ENCODE measurements at places on chromosomes 1 and 21.

- H3K27me3 ChIP-seq = no peaks in the 10 kb centered on the region
- H3K4me3 ChIP-seq = no peak overlapping the region
- H3K27ac ChIP-seq = no peak overlapping the region
- no peaks in the 10 kb centered on the region for H3K4me1 ChIP-seq
- peaks cover 26% of the 10 kb centered on the region for H3K36me3 ChIP-seq
These were observed 292.7 kb downstream of the PRDM2 start for GRCh38 chr1:13992489-13993285.

- DNase-seq = no peak
- H3K27me3 ChIP-seq = no peaks in the 10 kb centered on the region
- no peak overlapping the region for H3K27ac ChIP-seq
- H3K4me3 ChIP-seq = peak overlapping the region; percentile 65
- peaks cover 7% of the 10 kb centered on the region for H3K4me1 ChIP-seq
- H3K36me3 ChIP-seq = peaks cover 28% of the 10 kb centered on the region
These were observed 1.6 kb downstream of the UROD start for GRCh38 chr1:45013551-45014209.

DNA sequence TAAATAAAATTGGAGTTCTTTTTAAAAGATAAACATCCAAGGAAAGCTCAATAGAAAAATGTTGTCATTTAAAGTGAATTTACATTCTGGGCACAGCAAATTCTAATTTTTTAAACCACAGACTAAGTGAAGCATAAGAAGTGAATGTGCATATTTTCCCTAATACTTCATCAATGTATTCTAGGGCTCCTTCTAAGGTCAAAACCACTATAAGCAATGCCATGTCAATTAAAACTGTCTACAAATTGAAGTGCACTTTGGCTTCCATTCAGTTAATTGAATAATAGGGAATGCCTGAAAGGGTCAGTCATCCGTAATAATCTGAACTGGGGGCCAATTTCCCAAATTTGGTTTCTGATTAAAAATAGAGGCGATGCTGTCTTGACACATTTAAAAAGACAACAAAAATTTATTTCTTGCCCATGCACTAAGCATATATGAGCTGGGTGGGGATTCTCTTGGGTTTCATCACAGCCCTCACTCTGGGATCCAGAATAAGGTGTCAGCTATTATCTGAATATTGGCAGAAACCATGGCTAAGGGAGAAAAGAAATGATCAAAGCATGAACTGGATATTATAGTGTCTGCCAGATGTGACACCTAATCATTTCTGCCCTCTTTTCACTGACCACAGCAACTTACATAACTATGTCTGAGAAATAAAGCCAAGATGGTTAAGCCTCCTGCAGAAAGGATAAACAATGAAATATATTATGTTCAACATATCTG is 660.6 kb upstream of the B3GALT2 start:
- H3K27ac ChIP-seq = no peak overlapping the region
- H3K27me3 ChIP-seq = no peaks in the 10 kb centered on the region
- H3K4me3 ChIP-seq = no peak overlapping the region
- H3K4me1 ChIP-seq = no peaks in the 10 kb centered on the region
- DNase-seq = no peak
- no peaks in the 10 kb centered on the region for H3K36me3 ChIP-seq

DNA sequence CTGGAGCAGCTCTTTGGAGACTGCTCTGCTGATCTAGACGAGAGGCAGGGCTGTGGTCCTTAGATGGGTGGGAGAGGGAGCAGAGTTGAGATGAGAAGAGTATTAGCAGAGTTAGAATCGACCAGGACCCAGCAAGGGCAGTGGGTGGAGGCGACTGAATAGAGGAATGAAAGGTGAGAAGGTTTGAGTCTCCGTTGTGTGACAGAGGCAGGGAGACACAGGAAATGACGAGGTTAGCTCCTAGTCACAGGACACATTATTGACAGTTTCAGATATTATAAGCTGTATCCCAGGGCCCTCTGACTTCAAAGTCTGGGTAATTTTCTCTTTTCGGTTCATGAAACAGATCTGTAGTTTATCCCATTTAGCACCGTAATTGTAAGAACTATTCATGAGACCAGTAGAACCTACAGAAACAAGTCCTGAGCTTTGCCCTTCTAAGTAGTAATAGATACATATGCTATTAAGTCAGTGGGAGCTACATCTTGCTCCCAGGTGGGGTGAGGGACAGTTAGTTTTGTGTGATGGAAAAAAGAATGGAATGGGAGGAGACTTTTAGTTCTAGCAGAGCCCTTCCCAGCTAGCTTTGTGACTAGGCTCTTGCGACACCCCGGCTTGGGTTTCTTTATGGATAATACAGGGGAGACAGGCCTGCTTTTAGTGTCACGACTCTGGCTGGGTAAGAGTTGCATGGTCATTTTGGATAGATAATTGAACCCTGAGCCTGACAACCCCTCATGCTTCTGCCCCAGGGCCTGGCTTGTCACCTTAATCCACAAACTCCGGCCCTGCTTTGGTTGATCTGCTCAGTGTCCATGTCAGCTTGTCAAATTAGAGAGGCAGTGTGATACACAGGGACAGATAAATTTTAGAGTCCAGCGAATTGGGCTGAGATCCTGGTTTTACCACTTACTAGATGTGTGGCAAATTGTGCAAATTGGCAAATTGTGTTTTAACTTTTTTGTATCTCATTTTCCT is 70.2 kb downstream of the UCK2 start:
- peak; percentile 12 for DNase-seq
- no peaks in the 10 kb centered on the region for H3K4me1 ChIP-seq
- H3K4me3 ChIP-seq = no peak overlapping the region
- no peak overlapping the region for H3K27ac ChIP-seq

DNA sequence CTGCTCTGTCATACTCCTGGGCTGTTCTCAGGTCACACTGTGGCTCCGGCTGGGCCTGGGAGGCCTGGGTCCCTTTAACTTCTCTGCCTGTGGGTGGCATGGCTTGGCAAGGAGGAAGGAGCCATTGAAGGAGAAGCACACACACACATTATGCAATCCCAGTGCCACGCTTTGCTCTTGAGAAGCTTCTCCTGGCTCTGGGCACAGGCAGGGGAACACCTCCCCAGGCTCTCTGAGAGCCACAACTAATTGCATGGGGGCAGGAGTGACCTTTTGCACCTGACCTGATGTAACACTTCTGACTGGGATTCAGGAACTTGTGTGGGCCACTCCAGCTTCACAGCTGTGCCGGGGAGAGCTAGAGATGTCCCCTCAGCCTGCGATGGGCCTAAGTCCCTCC is 23.1 kb downstream of the LGR6 start:
- H3K36me3 ChIP-seq = no peaks in the 10 kb centered on the region
- no peak overlapping the region for H3K4me3 ChIP-seq
- no peaks in the 10 kb centered on the region for H3K27me3 ChIP-seq
- H3K27ac ChIP-seq = no peak overlapping the region
- no peaks in the 10 kb centered on the region for H3K4me1 ChIP-seq

DNA sequence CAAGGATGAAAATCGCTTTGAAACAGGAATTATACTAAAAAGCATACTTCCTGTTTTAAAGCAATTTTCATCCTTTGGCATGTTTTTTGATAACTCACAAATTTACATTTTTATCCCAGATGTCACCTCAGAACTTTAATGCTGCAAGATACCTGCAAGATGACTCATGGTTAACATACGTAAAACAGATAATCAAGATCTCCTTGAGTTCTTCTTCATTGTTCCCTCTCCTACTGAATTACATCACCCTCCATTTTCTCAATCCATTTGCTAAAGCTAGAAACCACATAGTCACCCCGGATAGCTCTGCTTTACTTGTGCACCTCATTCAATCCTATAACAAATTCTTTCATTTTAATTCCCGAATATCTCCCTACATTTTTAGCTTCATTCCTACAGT is 1114.2 kb downstream of the PLA2G4A start:
- peaks cover 11% of the 10 kb centered on the region for H3K36me3 ChIP-seq
- H3K4me1 ChIP-seq = no peaks in the 10 kb centered on the region
- no peaks in the 10 kb centered on the region for H3K27me3 ChIP-seq
- H3K4me3 ChIP-seq = no peak overlapping the region
- H3K27ac ChIP-seq = no peak overlapping the region
